Activated naive CD4-positive, alpha-beta T cell treated with anti-CD3 and anti-CD28 coated beads, Interleukin-2, amount 50 U/mL, for 72 hours (primary cell): ENCODE measurements at places on chromosomes 2 and 18. TPM values are rescaled to one million over a fixed set of nuclear protein-coding genes. Genes with fewer than 3 reads are reported as not detected.

RIT2 gene
- not detected for total RNA-seq

TNFRSF11A gene
- total RNA-seq, result 15.8 TPM

SLC25A52 gene
- not detected for total RNA-seq

CERS6 gene
- 11.0 TPM for total RNA-seq

UGT1A5 gene
- total RNA-seq, result not detected

DNA sequence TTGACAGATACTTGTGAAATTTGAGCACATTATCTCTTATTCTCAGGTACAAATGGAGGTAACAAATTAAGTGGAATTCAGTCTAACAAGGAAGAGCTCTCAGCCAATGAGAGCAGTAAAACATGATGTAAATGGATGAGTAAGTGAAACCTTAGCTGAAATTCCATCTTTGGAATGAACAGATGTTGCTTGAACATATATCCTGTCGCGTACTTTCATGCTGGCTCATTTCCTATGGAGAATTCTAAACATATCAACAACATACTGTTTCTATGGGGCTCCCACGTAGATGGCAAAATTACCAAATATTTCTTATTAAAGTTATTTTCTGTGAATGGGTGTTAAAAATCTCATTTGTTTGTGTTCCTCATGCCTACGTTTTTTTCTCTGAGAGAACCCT lies 256.3 kb upstream of the LINC00305 start:
- DNase-seq, result no peak

DNA sequence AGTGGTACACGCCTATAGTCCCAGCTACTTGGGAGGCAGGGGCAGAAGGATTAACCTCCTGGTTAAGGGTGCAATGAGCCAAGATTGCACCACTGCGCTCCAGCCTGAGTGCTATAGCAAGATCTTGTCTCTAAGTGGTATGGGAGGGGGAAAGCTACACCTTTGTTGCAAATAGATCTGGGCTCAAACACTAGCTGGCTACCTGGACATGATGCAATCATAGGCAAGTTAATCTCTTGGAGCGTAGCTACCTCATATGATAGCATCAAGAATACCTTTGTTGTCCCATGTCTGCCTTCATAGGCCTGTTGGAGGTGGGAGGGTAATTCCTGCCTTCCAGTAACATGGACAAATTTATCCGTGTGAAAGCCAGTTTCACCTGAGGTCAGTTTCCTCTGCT lies 15.7 kb downstream of the KLHL29 start:
- no peak for DNase-seq

DNA sequence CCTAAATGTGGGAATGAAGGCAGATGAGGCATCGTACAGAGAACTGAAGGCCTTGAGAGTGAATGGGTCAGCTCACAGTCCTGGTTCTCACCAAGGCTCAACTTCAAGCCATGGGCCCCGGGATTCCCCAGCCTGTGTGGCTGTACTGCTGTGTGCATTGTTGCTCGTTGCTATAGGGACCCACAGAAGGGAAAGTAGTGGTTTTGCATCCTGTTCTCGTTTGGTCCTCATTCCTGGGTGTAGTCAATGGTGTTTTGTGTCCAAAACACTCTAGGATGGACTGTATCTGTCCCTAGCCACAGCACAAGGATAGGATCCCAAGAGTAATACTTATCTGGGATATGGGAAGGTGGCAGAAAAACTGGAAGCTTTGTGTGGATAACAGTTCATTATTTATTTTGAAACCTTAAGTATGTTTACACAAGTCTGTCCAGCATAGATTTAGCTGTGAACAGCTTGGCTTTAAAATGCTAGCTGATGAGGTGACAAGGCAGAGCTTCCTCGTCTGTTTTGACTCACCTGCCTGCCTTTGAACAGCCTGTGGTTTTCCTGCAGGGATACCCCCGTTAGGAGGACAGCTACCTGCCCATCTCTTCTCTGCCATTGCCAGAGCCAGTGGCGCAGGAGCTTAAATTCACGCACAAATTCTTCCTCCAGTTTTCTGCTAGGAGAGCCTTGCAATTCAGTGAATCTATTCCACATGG lies 85.0 kb downstream of the WDSUB1 start:
- no peak for DNase-seq

DNA sequence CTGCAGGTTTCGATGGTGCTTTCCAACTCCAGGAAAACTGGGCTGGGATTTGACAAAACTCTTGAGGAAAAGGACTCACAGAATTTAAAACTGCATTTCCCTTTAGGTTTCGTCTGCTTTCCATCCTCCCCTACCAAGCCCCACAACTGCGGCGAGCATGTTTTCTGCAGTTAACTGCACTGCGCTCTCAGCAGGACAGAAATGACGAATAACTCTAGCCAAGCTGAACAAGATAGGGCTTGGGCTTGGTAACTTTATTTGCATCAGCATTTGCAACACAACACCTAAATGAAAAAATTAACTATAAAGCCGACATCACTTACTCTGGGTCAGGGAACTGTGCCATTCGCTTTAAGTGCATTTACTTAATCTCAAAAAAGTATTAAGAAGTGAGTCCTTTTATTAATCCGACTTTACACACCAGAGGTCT lies 669 bp upstream of the PIKFYVE start:
- DNase-seq, result peak; percentile 21

DNA sequence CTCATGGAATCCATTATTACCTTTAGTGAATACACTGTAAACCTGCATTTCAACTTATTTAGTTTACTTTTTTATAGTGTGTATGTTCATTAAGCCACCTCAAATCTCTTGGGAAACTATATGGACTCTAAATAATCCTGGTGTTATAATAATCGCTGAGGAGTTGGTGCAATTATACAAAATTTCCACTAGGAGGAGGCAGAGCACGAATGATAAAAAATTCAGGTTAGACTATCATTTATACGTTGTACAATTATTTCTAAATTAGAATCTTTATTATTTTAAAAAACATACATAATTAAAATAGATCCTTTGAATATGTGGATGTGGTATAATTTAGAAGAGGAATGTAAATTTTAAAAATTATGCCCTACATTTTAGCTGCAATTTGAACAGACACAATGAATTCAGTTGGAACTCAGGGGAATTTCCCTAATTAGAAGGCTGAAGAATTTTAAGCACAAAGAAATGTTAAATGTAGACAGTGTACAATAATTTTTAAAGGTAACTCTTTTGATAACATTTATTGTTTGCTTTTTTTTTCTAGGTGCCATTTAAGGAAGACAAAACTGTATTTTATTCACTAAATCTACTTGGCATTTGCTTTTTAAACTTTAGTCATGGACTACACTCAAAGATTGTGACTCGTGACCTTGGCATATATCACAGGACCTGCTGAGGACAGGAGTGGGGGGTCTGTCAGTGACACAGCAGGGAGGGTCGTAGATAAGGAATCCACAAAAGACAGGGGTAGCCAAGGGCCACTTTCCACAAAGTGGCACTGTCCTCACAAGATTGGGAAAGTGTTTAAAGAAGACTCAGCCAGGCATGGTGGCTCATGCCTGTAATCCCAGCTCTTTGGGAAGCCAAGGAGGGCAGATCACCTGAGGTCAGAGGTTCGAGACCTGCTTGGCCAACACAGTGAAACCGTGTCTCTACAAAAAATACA lies 45.5 kb downstream of the RAB12 start:
- DNase-seq, result no peak

- no peak for DNase-seq
Observed at GRCh38 chr18:39781565-39781964, 2173.5 kb upstream of the PIK3C3 start.

DNA sequence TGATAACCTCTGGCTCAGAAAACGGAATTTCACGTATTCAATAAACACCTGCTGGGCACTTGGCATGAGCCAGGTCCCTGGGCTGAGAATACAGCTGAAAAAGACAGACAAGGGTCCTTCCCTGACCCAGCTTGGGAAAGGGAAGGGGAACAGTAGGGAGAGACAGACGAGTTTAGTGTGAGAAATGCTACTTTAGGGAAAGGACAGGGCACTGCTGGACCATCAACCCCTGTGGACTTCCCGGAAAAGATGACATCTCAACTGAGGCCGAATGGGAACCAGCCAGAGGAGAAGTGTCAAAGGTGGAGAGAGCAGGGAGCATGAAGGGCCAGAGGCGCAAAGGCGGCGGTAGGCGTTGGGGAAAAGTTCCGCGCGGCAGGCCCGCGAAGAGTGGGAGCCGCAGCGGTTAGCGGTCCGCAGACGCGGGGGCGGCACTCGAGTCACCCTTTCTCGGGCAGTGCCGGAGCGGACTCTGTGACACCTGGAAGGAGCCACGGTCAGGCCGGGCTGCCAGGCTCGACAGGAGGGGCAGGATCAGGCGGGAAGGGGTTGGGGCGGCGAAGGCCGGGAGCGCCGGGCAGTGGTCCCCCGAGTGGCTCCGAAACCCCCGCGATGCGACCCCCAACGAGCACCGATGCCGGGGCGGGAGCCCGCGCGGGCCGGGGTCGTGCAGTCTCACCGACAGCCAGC lies 519 bp downstream of the TEX261 start:
- DNase-seq, result peak; percentile 83

GRCh38 chr2:237457388-237457941 lies 29.6 kb upstream of the MLPH start:
- DNase-seq, result no peak

DNA sequence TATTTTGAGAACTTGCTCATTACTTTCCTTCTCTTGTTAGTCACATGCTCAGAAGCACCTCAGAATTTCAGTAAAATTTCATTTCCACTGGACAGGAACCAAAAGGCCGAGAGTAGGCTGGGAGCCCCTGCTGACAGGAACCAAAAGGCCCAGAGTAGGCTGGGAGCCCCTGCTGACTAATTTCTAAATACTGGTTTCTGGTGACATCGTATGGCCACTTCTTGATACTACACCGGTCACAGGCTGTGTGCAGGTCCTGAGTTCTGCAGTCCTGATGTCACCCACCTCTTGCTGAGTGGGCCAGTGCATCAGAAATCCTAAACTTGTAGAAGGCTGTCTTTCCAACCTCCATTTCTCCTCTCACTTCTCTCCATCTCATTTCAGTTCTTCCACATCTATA lies 17.7 kb upstream of the EN1 start:
- no peak for DNase-seq

- no peak for DNase-seq
Observed at GRCh38 chr18:76307293-76307690, 187.8 kb downstream of the ZNF516 start.

- no peak for DNase-seq
Observed at GRCh38 chr2:12651641-12652040, 65.1 kb upstream of the TRIB2 start.

DNA sequence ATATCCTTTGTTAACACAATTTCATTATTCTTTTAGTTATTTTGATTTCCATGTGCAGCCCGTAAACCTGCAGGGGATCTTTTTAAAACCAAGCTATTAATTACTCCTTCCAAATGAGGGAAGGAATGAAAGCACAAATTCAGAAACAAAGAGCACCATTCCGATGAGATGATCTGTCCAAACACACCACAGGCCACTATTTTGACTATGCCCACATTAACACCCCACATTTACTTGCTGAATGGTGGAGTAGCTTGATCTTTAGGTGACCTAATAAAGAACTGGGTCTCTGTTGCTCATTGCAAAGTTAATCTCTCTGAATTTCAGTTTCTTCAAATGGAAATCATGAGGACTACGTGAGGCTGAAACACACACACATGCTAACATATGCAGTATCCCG lies 218.0 kb downstream of the IRS1 start:
- DNase-seq, result no peak
